Psoas muscle (tissue), 8 donors: ENCODE measurements at places on chromosomes 12 and 14.

DNA sequence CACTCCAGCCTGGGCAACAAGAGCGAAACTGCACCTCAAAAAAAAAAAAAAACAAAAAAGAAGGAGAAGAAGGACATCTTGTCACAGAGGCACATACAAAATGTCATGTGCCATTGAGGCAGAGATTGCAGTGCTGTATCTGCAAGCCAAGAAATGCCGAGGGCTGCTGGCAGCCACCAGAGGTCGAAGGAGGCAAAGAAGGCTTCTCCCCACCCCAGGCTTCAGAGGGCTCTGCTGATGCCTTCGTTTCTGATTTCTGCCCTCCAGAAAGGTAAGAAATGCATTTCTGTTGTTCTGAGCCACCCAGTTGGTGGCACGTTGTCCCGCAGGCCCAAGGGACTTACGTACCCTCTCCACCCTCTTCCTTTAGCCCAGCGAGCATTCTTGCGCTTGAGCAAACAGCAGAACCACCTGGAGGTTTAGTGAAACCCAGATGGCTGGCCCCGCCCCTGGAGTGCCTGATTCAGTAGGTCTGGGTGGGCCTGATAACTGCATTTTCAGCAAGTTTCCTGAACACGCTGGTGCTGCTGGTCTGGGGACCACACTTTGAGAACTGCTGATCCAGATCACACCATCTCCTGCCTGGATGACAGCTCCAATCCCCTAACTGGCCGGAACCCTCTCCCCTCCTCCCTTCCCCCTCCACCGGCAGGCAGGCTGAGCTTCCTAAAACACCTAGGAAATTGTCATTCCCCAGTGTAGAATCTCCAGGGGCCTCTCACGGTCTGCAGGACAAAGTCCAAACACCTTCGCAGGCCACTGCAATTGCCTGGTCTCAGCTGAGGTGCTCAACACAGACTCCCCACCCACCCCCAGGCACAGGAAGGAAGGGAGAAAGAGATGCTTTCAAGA is 21.1 kb upstream of the SCARB1 start:
- DNase-seq = no peak

DNA sequence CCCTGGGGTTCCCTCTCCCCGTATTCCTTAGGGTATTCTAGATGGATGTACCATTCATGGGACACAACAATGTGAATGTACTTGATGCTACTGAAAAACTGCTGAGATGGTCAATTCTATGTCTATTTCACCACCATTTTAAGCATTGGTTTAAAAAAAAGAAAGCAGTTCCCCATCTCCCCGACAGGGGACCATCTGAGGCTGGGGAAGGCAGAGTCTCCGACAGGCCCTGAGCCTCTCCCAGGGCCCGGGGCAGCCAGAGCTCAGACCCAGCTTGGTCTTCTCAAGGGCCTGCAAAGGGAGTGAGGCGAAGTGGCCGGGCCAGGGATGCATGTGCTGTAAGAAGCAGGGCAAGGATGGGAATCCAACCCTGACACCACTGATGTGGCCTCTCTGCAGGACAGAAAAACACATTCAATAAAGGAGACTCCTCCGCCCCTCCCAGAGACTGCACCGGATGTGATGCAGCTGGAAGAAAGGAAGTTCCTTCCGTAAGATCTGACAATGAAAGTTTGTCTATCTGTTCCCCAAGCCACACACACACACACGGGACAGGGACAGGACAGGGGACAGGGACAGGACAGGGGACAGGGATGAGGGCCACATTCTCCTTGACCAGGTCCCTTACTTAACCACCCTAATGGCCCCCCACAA is 234.1 kb downstream of the BCL11B start:
- DNase-seq = no peak

- no peak for DNase-seq
These were observed 90.4 kb downstream of the CRACR2A start for GRCh38 chr12:3662521-3662921.

DNA sequence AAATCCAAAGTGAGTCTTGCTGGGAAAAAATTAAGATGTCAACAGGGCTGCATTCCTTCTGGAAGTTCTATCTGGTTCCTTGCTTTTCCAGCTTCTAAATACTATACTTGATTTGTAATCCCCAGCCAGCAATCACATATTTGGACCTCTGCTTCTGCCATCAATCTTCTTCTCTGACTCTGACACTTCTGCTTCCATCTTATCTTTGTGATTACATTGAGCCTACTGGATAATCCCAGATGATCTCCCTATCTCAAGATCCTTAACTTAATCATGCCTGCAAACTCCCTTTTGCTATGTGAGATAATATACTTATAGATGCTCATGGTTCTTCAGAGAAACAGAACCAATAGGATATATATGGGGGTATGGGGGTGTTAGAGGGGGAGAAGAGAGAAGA is 49.9 kb upstream of the ZDHHC17 start:
- DNase-seq = no peak

- no peak for DNase-seq
These were observed 114.5 kb downstream of the RAD51B start for GRCh38 chr14:67934087-67934486.

GRCh38 chr12:89856431-89856830 is 147.8 kb upstream of the ATP2B1 start:
- no peak for DNase-seq

DNA sequence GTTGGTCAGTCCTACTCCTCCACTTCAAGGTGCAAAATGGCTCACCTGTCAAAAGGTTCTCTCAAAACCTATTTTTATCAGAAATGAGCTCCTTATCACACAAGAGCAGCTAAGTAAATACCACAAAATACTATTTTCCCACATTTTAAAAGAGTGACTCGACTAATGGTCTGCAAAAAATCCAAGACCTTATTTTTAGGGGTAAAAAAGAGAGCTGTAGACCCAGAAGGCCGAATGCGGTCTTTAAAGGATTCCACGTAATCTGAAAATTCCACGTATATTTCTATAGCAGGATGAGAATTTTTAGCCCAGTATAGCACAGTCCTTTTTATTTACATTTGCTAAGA is 3.8 kb downstream of the C14orf93 start:
- no peak for DNase-seq

DNA sequence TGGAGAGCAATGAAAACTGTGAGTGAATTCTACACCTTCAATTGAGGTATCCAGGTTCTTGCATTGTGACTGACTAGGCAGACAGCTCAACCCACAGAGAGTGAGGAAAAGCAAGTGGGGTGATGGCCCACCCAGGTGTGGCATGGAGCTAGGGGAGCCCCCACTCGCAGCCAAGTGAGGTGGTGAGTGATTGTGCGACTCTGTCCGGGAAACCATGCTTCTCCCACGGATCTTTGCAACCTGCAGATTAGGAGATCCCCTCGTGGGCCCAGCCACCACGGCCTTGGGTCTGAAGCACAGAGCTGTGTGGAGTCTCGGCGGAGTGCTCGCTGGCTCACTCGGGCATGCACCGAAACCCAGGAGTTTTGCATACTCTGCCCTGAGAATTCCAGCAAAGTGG is 120.1 kb downstream of the ALG10 start:
- no peak for DNase-seq

GRCh38 chr12:132174839-132175490 is 30.7 kb downstream of the NOC4L start:
- no peak for DNase-seq

DNA sequence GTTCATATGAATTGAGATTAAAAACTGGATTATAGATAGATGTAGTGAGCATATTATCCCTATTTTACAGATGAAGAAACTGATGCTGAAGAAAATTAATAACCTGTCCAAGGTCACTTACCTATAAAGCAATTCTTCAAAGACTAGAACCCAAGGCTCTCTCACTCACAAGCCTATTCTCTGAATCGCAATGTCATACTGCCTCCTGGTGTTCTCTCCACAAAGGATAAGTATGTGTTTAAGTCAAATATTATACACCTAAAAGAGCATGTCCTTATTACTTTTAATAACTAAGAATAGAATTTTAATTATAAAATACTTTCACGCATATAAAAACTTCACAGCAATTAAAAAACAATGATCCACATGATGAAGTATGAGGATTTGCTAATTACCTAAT is 721.3 kb upstream of the USP15 start:
- no peak for DNase-seq

DNA sequence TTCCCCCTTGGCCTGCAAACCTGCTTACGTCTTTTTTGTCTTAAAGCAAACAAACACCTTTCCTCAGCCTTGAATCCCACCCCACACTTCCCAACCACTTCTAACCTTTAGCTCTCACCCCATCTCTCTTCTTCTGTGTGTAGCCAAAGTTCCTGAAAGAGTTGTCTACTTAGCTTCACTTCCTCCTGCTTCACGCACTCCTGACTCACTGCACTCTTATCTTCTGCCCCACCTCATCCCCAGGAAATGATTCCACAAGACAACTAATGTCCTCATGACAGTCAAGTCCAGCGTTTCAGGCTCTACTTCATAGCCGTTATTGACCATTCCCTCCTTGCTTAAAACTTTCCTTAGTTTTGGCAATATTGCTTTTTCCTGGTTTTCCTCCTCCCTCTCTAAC is 22.4 kb downstream of the EIF2B2 start:
- DNase-seq = no peak

- no peak for DNase-seq
These were observed 24.2 kb upstream of the NT5DC3 start for GRCh38 chr12:103865151-103865730.

DNA sequence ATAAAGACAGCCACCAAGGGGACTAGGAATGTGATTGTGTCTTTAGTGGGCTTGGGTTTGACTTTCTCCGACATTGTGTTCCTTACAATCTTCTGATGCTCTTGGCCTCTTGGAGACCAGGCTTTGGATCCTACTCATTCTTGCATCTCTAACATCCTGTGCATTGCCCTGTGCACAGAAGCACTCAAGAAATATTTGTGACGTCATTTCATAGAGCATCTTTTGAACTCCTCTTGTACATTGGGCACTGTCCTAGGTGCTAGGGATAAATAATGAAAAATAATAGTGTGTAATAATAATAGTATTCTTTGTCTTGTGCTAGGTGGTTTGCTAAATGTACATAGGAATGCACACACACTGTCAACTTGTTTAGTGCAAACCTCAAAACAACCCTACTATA is 108.8 kb upstream of the LHX5 start:
- DNase-seq = no peak

DNA sequence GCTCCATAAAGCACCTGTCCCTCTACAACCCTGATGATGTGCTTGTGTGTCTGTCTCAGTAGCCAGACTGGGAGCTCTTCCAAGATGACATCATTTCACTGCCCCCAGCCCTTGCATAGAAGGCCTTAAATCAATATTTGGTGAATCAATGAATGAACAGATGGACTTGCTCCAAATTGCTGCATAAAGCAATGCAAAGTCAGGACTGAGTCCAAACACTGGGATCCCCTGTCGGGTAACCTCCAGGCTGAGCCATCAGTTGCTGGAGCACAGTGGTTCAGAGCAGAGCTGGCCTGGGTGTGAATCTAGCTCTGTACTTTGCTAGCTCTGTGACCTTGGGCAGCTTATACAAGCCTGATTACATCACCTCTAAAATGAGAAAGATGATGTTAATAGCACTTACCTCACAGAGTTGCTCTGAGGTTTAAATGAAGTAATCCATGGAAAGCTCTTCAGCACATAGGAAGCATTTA is 120.3 kb upstream of the VASH1 start:
- DNase-seq = no peak

GRCh38 chr14:102487204-102487577 is 22.4 kb downstream of the ANKRD9 start:
- no peak for DNase-seq

DNA sequence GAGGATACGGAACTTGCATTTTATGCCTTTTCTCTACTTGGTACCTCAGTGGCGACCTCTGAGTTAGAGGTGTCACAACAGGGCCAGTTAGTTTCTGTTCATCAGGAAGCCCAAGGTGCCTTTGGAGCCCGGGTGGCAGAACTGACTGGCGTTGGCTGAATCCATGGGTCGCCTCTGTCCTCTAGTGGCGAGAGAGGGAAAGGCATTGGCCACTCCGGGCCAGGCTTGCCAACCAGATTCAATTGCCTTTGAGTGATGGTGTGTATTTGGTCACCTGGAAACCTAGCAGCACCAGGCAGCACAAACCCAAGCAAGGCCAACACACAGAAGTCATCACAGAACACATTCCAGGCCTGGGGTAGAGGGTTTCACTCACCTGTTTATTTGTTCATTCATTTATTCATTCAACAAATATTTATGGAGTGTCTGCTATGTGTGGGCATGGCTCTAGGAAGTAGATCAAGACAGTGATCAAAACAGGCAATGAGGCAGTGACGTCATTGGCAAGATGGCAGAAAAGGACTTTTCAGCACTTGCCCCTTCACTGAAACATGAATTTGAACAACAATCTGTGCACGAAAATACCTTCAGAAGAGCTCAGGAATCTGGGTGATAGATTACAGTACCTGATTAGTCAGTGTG is 40.5 kb upstream of the KCNA5 start:
- peak; percentile 75 for DNase-seq

- no peak for DNase-seq
These were observed 116.0 kb upstream of the PTPRR start for GRCh38 chr12:71036526-71036925.

DNA sequence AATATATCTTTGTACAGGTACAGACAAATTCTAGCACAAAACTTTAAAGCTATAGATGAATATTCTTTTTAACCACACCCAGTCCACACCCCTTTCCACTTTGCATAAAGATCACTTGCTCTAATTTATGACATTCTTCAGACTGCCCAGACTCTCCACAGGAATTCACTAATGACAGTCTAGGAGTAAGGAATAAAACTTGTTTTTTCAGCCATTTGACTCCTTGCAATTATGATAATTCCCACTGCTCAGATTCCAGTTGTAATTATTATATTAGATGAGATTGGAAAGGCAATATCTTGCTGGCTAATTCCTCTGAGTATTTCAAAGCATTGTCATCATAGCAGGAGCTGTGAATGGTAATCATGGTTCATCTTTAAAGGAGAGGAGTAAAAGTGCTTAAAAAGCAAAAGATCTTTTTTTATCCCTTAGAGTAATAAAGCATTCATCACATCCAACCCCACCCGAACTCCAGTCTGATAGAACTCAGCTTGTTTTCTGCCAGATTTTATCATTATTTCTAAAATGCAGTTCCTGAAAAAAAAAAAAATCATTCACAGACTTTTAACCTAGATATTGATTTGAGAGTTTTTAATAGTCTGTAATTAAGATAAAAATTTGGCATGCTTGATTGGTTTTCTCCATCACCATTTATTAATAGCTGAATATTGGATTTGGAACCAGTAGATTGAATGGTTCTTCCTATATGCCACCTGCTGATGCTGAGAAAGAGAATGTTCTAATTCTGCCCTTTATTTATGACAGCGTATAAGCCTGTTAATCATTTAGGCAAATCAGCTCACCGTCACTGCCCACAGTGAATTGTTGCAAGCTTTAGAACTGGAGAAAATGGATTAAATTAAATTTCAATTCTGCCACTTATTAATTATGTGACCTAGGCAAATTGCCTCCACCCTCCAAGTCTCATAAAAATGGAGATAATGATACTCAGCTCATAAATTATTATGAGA is 93.9 kb upstream of the RASSF8 start:
- no peak for DNase-seq

- DNase-seq = no peak
These were observed 369.3 kb downstream of the ETNK1 start for GRCh38 chr12:22994316-22994675.

DNA sequence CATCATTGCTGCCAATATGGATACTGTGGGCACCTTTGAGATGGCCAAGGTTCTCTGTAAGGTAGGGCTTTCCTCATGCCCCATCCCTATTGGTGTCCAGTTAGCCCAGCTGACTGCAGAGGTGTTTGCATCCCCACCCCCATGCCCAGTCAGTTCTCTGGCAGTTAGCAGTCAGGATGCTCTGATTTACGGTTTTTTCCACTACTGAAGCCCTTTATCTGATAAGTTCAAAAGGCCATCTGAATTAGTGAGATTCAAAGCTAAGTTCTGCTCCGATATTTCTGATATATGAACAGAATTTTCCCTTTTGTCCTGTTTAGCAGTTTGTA is 773 bp downstream of the GMPR2 start:
- no peak for DNase-seq

- peak; percentile 83 for DNase-seq
These were observed 36.3 kb downstream of the LIMA1 start for GRCh38 chr12:50246873-50247612.
